Mesenteric fat pad (tissue), 1 donor: ENCODE measurements at places on chromosomes 1 and 21. TPM values are rescaled to one million over a fixed set of nuclear protein-coding genes. Genes with fewer than 3 reads are reported as not detected.
A peak's percentile ranks its signal among the peaks of the same experiment; 100 is the strongest.

Gene GJB3
- total RNA-seq = not detected

Gene OR2T29
- total RNA-seq = not detected

Gene MX2
- total RNA-seq = 39.9 TPM

Gene NMNAT2
- 20.5 TPM for total RNA-seq

Gene TNFRSF4
- total RNA-seq = 10.7 TPM

Gene SH2D5
- 0.22 TPM for total RNA-seq

Gene EVI5
- total RNA-seq = 44.4 TPM

Gene OR2L5
- total RNA-seq = not detected

Gene GOLT1A
- not detected for total RNA-seq

Gene CYP4Z1
- 2.5 TPM for total RNA-seq

DNA sequence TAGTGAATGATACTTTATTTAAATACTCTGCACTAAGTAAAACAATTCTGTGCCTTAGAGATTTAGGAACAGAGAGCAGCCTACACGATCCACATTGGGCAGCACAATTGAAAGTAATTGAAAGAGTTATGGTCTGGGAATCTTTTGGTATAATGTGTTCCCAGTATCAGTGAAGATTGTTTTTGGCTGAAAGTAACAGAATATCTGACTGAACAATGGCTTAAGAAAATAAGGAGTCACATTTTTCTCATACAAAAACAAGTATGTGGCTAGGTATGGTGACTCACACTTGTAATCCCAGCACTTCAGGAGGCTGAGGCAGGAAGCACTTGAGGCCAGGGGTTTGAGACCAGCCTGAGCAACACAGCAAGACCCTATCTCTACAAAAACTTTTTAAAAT lies 306.2 kb downstream of the NFIA start:
- DNase-seq = no peak

- DNase-seq = no peak
Measured at GRCh38 chr21:26801498-26801897, 43.7 kb downstream of the ADAMTS1 start.

DNA sequence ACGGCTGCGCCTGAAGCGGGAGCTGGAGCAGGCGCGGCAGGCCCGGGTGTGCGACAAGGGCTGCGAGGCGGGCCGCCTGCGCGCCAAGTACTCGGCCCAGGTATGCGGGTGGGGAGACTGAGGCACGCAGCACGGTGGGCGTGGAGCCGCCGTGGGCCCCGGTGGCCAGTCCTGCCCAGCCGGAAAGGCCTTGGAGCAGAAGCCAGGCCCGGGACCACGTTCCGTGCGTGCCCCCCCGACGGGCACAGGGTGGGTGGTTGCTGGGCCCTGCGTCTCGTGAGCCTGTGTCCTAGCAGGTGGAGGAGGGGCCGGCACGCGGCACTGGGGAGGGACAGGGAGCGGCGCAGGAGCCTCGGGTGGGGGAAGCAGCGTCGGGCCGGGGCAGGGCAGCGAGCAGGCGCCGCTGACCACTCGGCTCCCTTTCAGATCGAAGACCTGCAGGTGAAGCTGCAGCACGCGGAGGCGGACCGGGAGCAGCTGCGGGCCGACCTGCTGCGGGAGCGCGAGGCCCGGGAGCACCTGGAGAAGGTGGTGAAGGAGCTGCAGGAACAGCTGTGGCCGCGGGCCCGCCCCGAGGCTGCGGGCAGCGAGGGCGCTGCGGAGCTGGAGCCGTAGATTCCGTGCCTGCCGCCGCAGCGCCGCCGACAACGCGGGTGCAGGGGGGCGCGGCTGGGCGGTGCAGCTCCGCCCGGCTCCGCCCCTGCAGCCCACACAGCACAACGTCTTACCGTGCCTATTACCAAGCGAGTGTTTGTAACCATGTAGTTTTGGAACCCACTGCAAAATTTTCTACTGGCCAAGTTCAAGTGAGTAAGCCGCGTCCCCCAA lies 78.2 kb downstream of the SKI start:
- no peak for DNase-seq

DNA sequence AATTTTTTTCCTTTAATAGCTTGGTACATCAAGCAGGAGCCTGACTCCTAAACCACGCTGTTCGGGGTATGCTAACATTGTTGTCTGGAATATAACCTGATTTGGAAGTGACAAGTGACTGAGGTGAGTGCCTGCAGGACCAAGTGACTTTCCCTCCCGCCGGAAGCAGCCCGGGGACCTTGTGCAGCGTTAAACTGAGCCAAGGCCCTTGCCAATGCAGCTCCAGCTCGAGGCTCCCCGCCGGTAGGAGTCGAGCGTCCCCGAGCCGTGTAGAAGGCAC lies 716 bp upstream of the MTARC1 start:
- DNase-seq = no peak

DNA sequence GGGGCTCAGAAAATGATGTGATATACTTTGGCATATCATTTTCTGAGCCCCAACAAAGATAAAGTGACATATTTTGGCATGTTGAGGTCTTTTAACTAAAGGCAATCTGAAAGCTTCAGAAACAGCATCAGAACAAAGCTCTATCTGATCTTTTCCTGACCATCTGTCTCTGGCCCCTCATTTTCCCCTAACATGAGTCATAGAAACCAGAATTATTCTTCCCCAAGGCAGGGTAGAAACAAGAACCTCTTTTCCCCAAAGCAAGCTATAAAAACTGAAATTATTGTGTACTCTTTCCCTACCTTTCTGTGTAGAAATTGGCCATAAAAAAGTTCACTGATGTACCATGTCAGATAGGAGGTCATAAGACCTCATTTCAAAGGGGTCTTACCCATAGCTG lies 48.7 kb upstream of the PLA2G4A start:
- no peak for DNase-seq

GRCh38 chr21:24470852-24471251 lies 1136.4 kb downstream of the MRPL39 start:
- DNase-seq = no peak

DNA sequence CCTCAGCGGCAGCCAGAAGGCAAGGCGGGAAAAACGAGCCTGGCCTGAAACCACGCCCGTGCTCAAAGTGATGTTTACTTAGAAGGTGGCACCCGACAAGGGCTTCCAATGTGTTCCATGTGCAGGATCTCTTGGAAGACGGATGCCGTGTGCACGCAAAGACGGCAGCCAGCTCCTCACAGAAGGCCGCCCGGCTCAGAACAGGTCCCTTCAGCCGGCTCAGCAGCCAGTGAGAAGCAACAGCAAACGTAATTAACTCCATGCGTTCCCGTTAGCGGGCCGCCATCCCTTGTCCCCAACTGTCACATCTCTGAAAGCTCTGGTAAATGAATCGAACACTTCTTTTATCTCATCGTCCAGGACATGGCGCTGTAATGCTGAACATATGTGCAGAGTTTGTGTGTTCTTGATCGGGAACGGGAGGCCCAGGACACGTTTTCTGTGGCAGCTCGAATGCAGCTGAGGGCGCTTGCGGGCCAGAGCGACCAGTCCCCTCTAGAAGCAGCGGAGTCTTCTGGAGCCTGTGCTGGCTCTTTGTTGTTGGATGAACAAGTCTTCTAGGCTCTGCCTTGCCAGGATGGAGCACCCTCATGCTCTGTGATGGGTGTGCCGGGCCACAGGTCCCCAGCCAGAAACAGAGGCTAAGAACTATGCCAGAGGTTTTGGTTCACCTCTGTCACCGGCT lies 94.6 kb upstream of the ARHGEF16 start:
- DNase-seq = no peak

GRCh38 chr1:186492531-186493291 lies 31.8 kb upstream of the PDC start:
- no peak for DNase-seq

GRCh38 chr1:153577624-153578051 lies 12.0 kb upstream of the S100A2 start:
- peak; percentile 86 for DNase-seq

- DNase-seq = peak; percentile 83
Measured at GRCh38 chr1:37726751-37727585, 34.7 kb downstream of the CDCA8 start.

DNA sequence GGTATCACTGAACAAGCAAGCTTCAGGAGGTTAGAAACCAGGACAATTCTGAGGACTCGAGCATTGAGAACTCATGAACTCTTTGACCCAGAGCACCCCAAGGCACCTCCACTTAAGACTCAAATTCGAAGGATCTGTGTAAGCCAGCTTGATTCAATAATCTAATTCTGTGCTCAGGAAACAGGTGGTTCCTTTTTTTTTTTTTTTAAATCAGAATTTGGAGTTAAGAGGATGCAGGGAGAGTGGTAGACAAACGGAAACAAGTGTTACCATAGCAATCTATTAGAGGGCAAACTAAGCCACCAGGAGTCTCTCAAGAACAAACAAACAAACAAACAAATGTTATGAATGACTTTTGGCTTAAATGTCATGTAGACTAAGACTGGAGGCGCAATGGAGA lies 53.8 kb upstream of the DPH5 start:
- DNase-seq = no peak

DNA sequence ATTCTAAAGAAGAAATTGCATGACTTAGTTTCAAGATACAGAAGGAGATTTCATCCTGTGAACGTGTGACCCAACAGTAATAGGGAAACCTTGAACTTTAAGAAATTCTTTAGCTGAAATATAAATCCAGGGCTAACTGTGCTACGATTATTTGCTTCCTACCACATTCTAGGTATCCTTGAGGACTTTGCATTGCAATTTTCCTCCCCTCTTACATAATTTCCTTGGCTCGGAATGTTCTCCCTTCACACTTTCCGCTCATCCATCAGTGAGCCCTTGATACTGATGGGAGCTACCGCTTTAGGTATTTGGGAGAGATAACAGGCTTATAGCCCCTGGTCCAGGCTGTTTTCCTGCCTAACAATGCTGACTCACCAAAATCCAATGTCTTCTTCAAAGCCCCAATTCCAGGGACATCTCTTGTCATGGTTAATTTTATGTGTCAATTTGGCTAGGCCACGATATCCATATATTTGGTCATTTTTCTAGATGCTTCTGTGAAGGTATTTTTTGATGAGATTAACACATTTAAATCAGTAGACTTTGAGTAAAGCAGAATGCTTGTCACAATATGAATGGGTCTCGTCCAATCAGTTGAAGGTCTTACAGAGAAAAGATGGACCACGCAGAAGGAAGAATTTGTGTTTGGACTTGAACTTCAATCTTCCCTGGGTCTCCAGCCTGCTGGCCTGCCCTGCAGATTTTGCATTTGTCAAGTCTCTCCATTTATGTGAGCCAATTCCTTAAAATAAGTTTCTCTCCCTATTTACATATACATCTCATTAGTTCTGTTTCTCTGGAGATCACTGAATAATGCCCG lies 121.2 kb downstream of the PTPN14 start:
- no peak for DNase-seq

- no peak for DNase-seq
Measured at GRCh38 chr1:53799141-53799540, 39.0 kb downstream of the NDC1 start.

- DNase-seq = no peak
Measured at GRCh38 chr21:34704119-34704518, 35.3 kb downstream of the CLIC6 start.

DNA sequence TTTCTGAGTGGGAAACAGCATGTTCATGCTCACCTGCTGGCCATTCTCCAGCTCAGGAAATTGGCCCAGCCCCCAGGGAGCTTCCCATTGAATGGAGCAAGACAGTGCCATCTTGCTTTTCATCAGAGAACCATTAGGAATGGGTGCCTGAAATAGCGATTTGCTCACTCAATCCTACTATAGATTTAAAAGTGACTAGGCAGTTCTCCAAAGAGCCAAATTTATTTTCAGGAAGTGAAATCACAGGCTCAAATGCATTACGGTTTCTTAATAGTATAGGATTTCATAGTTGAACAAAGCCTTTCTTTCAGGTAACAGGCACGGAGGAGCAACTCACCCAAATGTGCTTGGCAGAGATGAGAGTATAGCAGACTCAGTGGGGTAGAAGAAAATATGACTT lies 272.1 kb downstream of the GRIK1 start:
- no peak for DNase-seq

DNA sequence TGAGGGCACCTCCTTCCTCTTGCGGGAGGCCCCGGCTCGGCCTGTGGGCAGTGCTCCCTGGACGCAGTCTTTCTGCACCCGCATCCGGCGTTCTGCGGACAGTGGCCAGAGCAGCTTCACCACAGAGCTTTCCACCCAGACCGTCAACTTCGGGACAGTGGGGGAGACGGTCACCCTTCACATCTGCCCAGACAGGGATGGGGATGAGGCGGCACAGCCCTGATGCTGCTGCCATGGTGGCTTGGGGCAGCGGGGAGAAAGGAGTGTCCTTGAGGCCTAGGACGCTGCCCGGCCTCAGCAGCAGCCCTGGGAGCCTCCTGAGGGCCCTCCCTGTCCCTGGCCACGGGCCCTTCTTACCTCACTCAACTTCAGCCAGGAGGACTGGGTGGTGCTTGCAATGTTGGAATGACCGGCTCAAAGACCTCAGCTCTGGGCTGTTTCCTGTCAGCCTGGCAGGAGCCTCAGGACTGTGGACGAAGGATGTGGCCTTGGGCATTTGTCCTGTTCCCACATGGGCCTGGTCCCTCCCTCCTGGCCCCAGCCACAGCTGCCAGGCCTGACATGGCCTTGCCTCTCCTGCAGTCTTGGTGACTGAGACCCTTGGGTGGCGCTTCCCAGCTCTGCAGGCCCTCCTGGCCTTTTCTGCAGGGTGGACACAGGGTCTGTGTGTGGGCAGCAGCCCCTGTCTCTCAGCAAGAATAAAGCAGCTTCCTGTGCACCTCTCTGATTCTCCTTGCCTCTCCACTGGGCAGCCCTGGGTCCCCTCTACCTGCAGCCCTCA lies 45.9 kb downstream of the TRIM11 start:
- DNase-seq = no peak

- DNase-seq = no peak
Measured at GRCh38 chr1:166603296-166603695, 236.0 kb upstream of the POGK start.

- DNase-seq = no peak
Measured at GRCh38 chr1:13869172-13869797, 169.3 kb downstream of the PRDM2 start.

- DNase-seq = peak; percentile 16
Measured at GRCh38 chr1:6911974-6912373, 126.7 kb downstream of the CAMTA1 start.

DNA sequence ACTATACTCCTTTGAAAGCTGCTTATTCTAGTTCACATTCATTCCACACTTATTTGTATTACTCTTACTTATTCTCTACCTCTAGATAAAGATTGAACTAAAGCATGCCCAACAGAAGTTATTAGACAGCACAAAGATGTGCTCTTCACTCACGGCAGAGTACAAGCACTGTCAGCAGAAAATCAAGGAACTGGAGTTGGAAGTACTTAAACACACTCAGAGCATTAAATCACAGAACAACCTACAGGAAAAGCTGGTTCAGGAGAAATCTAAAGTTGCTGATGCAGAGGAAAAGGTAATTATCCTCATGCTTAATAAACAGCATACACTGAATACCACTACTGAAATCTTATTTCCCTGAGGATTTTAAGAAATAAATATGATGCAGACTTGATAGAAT lies 81.3 kb upstream of the PPIH start:
- no peak for DNase-seq
